ENCODE measurements at places on chromosomes 2 and 18. TPM values are rescaled to one million over a fixed set of nuclear protein-coding genes. Genes with fewer than 3 reads are reported as not detected.

GRCh38 chr18:7096838-7097237 lies 20.8 kb downstream of the LAMA1 start:
- DNase-seq = no peak
- H3K36me3 ChIP-seq = no peaks in the 10 kb centered on the region
- no peaks in the 10 kb centered on the region for H3K4me1 ChIP-seq
- H3K27ac ChIP-seq = no peak overlapping the region
- H3K27me3 ChIP-seq = peaks cover 11% of the 10 kb centered on the region

- peaks cover 61% of the 10 kb centered on the region for H3K27me3 ChIP-seq
- no peak for DNase-seq
- H3K4me3 ChIP-seq = no peak overlapping the region
- H3K36me3 ChIP-seq = no peaks in the 10 kb centered on the region
Measured at GRCh38 chr2:10930721-10931516, 19.2 kb downstream of the KCNF1 start.

GRCh38 chr2:99600981-99601651 lies 111.3 kb upstream of the REV1 start:
- H3K36me3 ChIP-seq = no peaks in the 10 kb centered on the region
- no peak for DNase-seq
- no peak overlapping the region for H3K27ac ChIP-seq
- H3K27me3 ChIP-seq = peaks cover 48% of the 10 kb centered on the region

DNA sequence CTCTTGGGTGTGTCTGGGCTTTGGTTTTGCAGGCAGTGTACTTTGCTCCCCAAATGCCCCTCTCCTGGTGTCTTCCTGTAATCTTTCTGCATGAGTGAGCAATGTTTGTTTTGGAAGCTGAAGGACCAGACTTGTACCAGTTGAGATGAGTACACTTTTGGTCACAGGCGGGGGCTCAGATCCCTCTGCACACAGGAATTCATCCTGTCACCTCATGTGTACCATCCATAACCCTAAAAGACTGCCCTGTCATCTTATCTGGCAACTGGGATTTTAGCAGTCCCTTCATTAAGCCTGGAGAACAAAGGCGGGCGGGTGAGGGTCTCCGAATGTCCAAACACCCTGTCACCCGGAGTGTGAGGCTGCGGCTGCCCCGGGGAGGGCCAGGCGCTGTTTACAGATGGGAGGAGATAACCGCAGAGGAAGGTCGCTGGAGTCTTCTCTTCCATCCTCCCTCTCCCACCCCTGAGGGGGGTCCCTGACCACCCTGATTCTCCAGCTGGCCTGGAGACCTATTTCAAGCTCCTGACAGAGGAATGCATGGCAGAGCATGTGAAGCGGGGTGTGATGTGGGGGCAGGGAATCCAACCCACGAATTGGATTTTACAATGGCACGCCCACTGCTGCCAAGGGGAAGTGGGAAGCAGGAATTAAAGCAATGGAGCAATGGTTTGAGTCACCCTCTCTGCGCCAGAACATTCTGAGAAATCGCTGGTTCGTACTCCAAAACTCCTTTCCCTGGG lies 158.2 kb upstream of the MYCN start:
- peaks cover 9% of the 10 kb centered on the region for H3K27me3 ChIP-seq
- no peak overlapping the region for H3K27ac ChIP-seq
- no peaks in the 10 kb centered on the region for H3K4me1 ChIP-seq
- H3K36me3 ChIP-seq = no peaks in the 10 kb centered on the region
- DNase-seq = no peak

DNA sequence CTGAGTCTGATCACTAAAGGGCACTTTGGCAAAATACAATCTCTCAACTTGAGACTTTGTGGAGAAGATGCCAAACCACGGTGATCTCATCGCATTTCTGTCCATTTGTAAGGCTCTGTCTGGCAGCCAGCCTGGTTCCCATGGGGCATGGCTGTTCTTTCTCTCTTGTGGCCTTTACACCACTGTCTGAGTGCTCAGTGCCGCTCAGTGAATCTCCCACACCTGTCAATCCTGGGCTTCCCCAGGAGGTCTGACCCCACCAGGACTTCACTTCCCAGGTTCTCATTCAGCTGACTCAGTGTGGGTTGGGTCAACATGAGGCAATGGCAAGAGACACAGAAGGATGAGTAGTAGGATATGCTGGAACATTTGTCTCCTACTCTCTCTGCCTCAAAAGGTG lies 96.8 kb upstream of the TRIB2 start:
- no peaks in the 10 kb centered on the region for H3K36me3 ChIP-seq
- no peaks in the 10 kb centered on the region for H3K27me3 ChIP-seq
- no peak for DNase-seq
- H3K4me3 ChIP-seq = no peak overlapping the region

DNA sequence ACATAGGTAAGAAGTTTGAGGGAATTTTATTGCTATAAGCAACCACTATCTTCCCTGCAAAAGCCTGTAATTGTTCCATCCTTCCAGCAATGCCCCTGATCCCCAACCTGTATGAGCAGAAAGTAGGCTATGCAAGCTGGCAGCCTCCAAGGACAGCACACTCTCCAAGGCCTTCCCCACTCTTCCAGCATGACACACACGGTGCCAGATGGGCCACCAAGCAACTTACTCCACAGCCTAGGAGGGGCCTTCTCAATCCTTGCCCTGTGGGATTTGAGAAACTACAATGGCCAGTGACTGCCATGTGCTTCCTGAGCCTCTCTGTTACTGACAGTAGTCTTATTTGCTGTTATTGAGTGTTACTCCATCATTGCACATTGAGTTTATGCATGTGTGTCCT lies 137.5 kb downstream of the ACTR3 start:
- no peak overlapping the region for H3K4me3 ChIP-seq
- no peaks in the 10 kb centered on the region for H3K4me1 ChIP-seq
- H3K27me3 ChIP-seq = no peaks in the 10 kb centered on the region
- DNase-seq = no peak
- no peaks in the 10 kb centered on the region for H3K36me3 ChIP-seq
- no peak overlapping the region for H3K27ac ChIP-seq

- H3K36me3 ChIP-seq = no peaks in the 10 kb centered on the region
- H3K27ac ChIP-seq = no peak overlapping the region
- no peak for DNase-seq
- no peak overlapping the region for H3K4me3 ChIP-seq
Measured at GRCh38 chr2:239499726-239500573, 99.1 kb upstream of the HDAC4 start.

DNAJC27 gene
- 2.4 TPM for total RNA-seq

SH2D6 gene
- total RNA-seq = 0.36 TPM

MARCO gene
- 0.31 TPM for total RNA-seq

Data from K562 (cell line).